ENCODE measurements at places on chromosomes 6 and 20. TPM values are rescaled to one million over a fixed set of nuclear protein-coding genes. Genes with fewer than 3 reads are reported as not detected.

ALDH5A1 gene
- total RNA-seq, result 34.0 TPM

NKX2-4 gene
- not detected for total RNA-seq

VSX1 gene
- total RNA-seq, result 0.63 TPM

SLPI gene
- total RNA-seq, result not detected

CEP57L1 gene
- 7.9 TPM for total RNA-seq

NMBR gene
- not detected for total RNA-seq

TMEM200A gene
- total RNA-seq, result not detected

ZSCAN23 gene
- 1.5 TPM for total RNA-seq

SERINC1 gene
- 183 TPM for total RNA-seq

HLA-DQA2 gene
- 2.0 TPM for total RNA-seq

CLPSL1 gene
- not detected for total RNA-seq

PSMB9 gene
- total RNA-seq, result 198 TPM

HEY2 gene
- 34.3 TPM for total RNA-seq

TNFAIP3 gene
- total RNA-seq, result 9.2 TPM

TREM1 gene
- total RNA-seq, result 0.98 TPM

AKAP12 gene
- total RNA-seq, result 11.8 TPM

ADIG gene
- not detected for total RNA-seq

HDGFL1 gene
- total RNA-seq, result not detected

MMP24 gene
- total RNA-seq, result 0.39 TPM

WFDC10B gene
- total RNA-seq, result not detected

PRKN gene
- 27.5 TPM for total RNA-seq

NTSR1 gene
- total RNA-seq, result not detected

NRM gene
- total RNA-seq, result 2.5 TPM

AVP gene
- not detected for total RNA-seq

SOX18 gene
- total RNA-seq, result 35.3 TPM

SNAP91 gene
- 2.5 TPM for total RNA-seq

CST3 gene
- 766 TPM for total RNA-seq

SDC4 gene
- 127 TPM for total RNA-seq

FKBP1A gene
- 137 TPM for total RNA-seq

KIF6 gene
- total RNA-seq, result 0.45 TPM
